Hematopoietic multipotent progenitor cell (in vitro differentiated cells): ENCODE measurements at places on chromosomes 6 and 20. TPM values are rescaled to one million over a fixed set of nuclear protein-coding genes. Genes with fewer than 3 reads are reported as not detected.

Gene MUCL3
- not detected for total RNA-seq

Gene LY6G5C
- 3.5 TPM for total RNA-seq

Gene IDH3B
- total RNA-seq = 130 TPM

Gene RGS17
- total RNA-seq = under 0.01 TPM

Gene PCED1A
- total RNA-seq = 64.9 TPM

Gene DYNLT2
- total RNA-seq = 2.7 TPM

Gene MAFB
- total RNA-seq = 0.27 TPM

Gene ZNF334
- 3.0 TPM for total RNA-seq

Gene FAM83B
- total RNA-seq = under 0.01 TPM

Gene CENPQ
- 1.1 TPM for total RNA-seq

Gene ABHD16B
- total RNA-seq = 0.27 TPM

Gene ZC2HC1B
- total RNA-seq = not detected

Gene PAQR8
- total RNA-seq = 17.0 TPM

Gene ZKSCAN4
- total RNA-seq = 4.6 TPM

Gene ENPP3
- total RNA-seq = 0.54 TPM

Gene PRPH2
- total RNA-seq = 0.27 TPM

Gene BMP5
- not detected for total RNA-seq

Gene CRISP2
- total RNA-seq = under 0.01 TPM

Gene MC3R
- total RNA-seq = not detected

Gene HECA
- 22.4 TPM for total RNA-seq

Gene CASP8AP2
- 7.0 TPM for total RNA-seq

Gene CD24
- total RNA-seq = 3.5 TPM

Gene BTNL2
- not detected for total RNA-seq

Gene CALHM4
- not detected for total RNA-seq

Gene BPIFB2
- total RNA-seq = not detected

Gene RGS19
- 75.1 TPM for total RNA-seq

Gene CLVS2
- under 0.01 TPM for total RNA-seq

Gene PGC
- total RNA-seq = not detected

Gene IL17A
- under 0.01 TPM for total RNA-seq

Gene CLPSL2
- total RNA-seq = not detected

Gene FERMT1
- total RNA-seq = 2.4 TPM

Gene FUT9
- under 0.01 TPM for total RNA-seq

Gene PHACTR1
- 34.2 TPM for total RNA-seq

Gene HLA-DQA2
- 0.27 TPM for total RNA-seq

Gene CD93
- 5.9 TPM for total RNA-seq

Gene EDN1
- under 0.01 TPM for total RNA-seq
